ENCODE measurements at places on chromosomes 12 and 14. TPM values are rescaled to one million over a fixed set of nuclear protein-coding genes. Genes with fewer than 3 reads are reported as not detected.

Gene ADAMTS20
- total RNA-seq = not detected

Gene BHLHE41
- total RNA-seq = not detected

Gene PTHLH
- not detected for total RNA-seq

Gene GPR137C
- 0.47 TPM for total RNA-seq

Gene SRSF9
- total RNA-seq = 184 TPM

Gene CLEC4A
- 0.39 TPM for total RNA-seq

Gene PLBD2
- total RNA-seq = 17.9 TPM

Gene MGP
- 0.25 TPM for total RNA-seq

Gene TFCP2
- 40.2 TPM for total RNA-seq

Gene IL22
- 4.1 TPM for total RNA-seq

Gene FBLN5
- 1.9 TPM for total RNA-seq

Gene AMHR2
- not detected for total RNA-seq

Gene MANSC4
- total RNA-seq = not detected

Gene PTGDR
- total RNA-seq = 0.56 TPM

Gene BCL2L2
- 5.0 TPM for total RNA-seq

Gene ANKRD52
- 57.8 TPM for total RNA-seq

Gene CCDC177
- not detected for total RNA-seq

Gene MDM2
- total RNA-seq = 319 TPM

Gene ADCY4
- 5.3 TPM for total RNA-seq

Gene RHEBL1
- 10.4 TPM for total RNA-seq

Gene STAC3
- total RNA-seq = 5.7 TPM

Gene CBLN3
- total RNA-seq = 17.7 TPM

Gene C3AR1
- total RNA-seq = 5.8 TPM
